ENCODE measurements at places on chromosomes 16 and 17.

GRCh38 chr16:73145166-73145880, 97.4 kb upstream of the ZFHX3 start:
- DNase-seq, result no peak

DNA sequence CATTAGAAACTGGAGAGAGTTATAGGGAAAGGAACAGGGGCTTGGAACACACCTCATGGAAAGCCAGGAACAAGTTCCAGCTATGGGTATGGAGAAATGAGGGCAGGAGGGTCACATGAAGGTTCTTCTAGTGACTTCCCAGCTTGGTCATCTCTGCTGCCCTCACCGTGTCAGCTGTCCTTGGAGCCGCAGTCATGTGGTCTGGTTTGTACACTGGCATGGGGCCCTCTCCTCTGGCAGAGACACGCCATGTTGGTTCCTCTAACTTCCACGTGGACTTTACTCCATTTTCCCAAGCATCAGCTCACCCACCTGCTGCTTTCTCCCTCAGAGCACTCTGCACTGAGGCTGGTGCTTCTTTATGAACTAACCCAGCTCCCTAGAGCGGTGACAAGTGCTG, 26.3 kb downstream of the MPG start:
- no peak for DNase-seq

DNA sequence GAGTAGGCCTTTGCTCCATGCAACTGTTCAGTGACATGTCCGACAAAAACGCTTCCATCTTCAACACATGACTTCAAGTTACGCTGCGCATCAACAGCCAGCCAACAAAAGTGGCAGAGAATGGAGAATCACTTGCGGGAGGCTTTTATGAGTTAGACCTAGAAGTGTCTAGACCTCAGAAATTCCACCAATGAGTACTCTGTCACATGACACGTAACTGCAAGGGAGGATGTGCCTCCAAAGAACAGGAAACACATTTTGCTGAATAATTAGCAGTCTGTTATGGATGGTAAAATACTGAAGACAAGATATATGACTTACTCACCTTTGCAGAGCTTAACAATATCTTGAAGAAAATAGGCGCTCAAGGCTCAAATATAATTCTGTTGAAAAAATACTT, 62.1 kb downstream of the MYO1D start:
- DNase-seq, result no peak

DNA sequence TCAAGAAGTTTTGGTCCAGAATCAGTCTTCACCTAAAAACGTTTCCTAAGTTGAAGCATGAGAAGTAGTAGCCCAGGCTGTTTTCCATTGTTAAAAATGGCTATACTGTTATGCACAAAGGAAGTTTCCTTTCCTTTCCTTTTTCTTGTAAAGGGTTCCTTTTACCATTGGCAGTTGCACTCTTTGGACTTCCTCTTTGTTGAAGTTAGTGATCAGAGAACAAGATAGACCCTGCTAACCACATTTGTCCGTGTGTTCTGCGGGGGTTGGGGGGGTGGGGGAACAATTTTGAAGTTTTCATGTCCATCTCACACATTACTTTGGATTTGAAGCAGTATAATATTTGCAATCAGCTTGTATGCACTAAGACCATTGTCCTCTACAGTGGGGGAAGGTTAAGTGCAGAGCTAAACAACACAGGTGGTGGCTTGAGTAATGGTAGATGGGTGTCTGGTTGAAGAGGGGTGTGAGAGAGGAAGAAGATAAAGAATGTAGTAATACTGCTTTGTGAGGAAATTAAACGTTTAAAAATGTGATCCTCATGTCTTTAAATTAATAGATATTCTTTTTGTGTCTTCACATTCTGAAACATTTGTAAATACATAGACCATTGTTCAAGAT, 1.4 kb downstream of the LPCAT2 start:
- no peak for DNase-seq

GRCh38 chr17:46764709-46765401, 53.6 kb downstream of the WNT3 start:
- DNase-seq, result no peak
